ENCODE measurements at places on chromosomes 16 and 17.
A peak's percentile ranks its signal among the peaks of the same experiment; 100 is the strongest.

DNA sequence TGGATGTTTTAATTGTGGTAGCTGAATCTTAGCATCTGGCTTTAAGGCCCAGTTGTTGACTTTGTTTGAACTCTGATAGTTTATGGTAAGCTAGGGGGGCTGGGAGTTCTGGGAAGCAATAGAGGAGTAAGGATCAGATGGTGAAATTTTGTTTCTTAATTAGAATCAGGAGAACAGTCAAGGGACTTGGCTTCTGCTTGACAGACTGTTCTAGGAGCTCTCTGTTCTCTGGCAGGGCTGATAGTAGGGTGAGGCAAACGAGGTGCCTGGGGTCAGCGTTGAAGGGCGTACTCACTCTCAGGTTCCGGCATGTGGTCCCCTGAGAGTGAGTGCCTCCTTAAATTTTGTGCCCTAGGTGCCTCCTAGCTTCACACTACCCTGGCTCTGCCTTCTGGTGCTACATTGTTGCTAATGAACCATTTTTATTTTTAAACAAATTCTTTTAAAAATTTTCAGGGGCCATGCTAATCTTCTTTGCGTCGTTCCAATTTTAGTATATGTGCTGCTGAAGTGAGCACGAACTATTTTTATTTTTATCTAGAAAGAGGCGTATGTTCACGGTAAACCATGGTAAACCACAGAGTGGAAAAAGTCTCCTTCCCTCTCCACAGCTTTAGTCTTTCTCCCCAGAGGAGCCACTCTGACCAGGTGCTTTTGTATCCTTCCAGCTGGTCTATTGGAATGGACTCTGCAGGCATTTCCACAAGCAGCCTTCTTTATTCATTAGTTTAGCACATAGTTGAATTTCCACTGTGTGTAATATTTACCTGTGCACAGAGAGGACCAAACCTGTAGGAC, 19.7 kb downstream of the SLC7A6 start:
- no peak for DNase-seq

DNA sequence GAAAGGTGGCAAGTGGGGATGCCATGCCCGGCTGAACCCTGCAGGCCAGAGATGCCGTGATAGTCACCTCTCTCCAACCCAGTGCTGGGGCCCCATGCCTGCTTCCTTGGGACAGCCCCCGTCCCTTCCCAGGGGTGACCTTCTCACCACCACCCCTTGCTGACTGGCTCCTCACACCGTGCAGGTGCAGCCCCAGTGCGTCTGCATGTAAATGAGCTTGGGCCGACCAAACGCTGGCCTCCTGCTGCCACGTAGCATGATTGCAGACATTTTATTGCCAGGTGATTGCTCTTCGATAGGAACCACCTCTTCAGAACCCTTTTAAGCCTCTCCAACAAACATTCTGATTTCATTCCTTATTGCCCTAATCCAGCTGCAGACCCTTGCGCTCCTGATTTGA, 32.5 kb downstream of the ASIC2 start:
- no peak for DNase-seq

GRCh38 chr16:57341441-57342303, 16.9 kb upstream of the CCL22 start:
- peak; percentile 85 for DNase-seq

GRCh38 chr17:45171338-45172231, 9.9 kb downstream of the HEXIM2 start:
- DNase-seq, result peak; percentile 37

GRCh38 chr17:37391146-37391545, 15.4 kb downstream of the C17orf78 start:
- DNase-seq, result peak; percentile 35

- DNase-seq, result no peak
Measured at GRCh38 chr17:7816926-7817642, 16.9 kb upstream of the KDM6B start.

DNA sequence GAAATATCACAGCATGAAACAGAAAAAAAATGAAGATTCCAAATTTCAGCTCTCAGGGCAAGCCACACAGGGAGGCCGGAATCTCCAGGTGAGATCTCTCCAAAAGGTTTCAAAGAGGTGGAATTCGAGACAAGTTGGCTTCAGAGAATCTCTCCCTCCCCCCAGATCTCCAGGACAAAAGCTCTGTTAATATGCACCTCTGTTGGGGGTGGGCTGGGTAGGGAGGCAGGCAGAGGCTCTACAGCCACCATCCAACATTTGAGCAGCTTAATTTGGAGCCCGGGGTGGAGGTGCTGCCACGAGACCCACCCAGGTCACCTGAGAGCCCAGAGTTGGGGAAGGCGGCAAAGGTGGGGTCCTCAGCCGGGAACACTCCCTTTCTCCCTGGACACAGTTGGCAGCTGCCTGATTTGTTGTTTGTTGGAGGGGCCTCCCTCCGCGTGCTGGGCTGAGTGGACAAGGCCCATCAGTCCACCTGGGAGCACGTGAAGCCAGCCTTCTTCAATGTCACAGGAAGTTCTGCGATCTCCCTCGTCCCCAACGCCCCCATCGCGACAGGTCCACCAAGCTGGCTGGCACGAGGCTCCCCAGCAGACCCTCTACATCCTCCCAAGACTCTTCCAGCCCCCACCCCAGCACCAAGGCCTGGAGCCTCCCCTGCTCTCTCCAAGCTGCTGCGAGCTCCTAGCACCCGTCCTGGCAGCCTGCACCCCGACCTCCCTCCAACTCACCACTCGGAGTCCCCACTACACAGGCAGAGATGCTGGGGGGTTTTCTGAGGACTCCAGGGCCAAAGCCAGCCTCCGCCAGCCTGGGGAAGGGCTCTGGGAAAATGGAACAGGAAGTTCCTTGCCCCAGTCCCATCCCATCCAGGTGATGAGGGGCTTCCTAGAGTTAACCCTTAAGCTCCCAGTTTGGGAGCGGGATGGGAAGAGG, at the start of gene ZSCAN10:
TSS of gene ZSCAN10 (minus strand) at position 836 of the 936 bp plus-strand sequence. CDS start 6,357 bp downstream, outside the sequence.
- no peak for DNase-seq

- no peak for DNase-seq
Measured at GRCh38 chr16:67238278-67238575, 9.1 kb downstream of the FHOD1 start.

DNA sequence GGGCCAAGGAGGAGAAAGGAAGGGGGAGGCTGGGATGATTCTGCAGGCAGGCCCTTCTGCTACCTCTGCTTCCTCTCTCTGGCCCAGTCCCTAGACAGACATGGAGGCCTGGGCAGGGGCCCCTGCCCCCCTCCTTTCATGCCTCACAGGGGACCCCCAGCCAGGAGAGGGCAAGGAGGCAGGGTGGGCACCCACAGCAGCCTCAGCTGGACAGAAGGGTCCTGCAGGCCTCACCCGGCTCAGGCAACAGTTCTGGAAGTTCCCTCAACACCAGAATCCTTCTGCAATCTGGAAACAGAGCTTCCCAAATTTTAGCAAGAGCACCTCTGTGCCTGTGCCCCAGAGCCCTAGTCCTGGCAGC, 8.7 kb downstream of the ARHGAP27 start:
- no peak for DNase-seq

- peak; percentile 14 for DNase-seq
Measured at GRCh38 chr17:75504347-75505151, 10.8 kb downstream of the CASKIN2 start.

GRCh38 chr17:35799942-35800341, 4.5 kb upstream of the MMP28 start:
- DNase-seq, result no peak

GRCh38 chr17:33112763-33113162, 121.1 kb downstream of the SPACA3 start:
- no peak for DNase-seq

- DNase-seq, result no peak
Measured at GRCh38 chr17:44241106-44241624, 21.7 kb upstream of the UBTF start.

GRCh38 chr17:18937981-18938691, 13.8 kb upstream of the SLC5A10 start:
- no peak for DNase-seq

DNA sequence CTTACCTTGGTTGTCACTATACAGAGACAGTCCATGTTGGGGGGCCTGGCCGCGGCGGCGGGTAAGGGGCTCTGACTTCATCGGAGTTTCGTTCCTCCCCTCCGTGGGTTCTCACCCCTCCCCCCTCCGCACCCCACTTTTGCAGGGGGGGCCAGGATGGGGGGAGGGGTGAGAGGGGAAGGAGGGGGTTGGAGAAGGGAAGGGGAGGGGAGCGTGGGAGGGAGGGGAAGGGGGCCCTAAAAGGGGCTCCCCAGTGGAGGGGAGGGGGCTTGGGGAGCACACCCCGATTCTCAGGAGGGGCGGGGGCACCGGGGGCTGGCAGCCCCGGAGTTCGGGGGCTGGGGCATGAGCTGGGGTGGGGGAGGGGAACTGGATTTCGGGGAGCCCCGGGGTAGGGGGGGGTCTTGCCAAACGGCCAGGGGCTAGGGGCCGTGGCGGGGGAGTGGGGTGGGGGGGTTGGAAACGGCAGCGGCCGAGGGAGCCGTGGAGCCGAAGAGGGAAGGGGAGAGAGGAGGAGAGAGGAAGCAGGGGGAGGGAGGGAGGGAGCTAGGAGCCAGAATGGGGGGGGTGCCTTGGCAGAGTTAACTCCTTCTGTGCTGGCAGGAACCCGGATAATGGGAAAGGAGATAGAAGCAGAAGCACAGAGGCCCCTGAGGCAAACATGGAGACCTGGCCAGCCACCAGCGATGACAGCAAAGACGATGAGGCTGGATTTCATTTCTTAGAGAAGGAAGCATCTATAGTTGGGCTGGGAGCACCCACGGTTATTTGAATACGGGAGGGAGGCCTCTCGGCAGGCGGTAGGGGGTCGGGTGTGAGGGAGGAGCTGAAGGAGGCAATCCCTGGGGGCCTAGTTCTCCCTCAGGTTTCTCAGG, 2.3 kb downstream of the DLG4 start:
- DNase-seq, result peak; percentile 37

DNA sequence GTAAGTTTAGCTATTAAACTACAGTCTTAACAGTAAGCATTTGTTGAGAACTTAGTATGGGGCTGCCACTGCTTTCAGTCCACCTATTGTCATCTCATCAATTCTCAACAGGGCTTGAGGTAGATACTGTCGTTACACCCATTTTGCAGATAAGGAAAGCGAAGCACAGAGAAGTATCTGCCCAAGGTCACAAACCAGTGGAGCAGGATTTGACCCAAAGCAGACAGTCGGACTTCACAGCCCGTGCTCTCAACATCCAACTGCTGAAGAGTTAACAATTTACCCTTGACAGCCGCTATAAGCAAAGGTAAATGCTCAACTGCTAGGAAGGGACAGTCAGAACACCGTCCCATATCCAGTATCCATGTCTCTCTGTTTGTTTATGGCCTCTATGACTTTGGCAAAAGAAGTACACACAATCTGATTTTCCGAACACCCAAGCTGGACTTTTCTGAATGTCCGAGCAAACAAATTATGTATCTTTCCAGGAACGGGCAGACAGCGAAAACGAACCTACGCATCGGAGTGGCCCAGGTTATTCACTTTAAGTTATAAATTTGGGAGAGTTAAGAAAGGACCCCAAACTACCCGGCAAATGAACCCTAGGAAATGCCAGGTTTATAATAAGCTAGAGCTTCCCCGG, 1.2 kb downstream of the SIAH1 start:
- peak; percentile 21 for DNase-seq

DNA sequence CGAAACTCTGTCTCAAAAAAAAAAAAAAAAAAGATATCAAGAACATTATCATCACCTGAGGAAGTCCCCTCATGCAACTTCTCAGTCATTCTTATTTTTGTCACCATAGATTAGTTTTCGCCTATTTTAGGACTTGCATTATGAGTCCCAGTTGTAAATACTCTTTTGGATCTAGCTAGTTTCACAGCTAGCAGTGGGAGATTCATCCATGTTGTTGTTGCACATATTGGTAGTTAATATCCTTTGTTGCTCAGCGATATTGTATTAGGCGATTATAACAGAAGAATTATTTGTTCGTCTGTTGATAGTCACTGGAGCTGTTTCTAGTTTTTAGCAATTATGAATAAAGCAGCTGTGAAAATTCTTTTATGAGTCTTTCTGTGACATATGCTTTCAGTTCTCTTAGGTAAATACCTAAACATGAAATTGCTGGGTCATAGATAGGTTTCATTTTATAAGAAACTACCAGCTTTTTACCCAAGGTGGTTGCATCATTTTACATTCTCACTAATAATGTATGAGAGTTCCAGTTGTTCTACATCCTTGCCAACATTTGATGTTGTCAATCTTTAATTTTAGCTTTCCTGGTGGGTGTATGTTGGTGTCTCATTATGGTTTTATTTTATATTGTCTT, 40.7 kb upstream of the MAP3K14 start:
- DNase-seq, result no peak

DNA sequence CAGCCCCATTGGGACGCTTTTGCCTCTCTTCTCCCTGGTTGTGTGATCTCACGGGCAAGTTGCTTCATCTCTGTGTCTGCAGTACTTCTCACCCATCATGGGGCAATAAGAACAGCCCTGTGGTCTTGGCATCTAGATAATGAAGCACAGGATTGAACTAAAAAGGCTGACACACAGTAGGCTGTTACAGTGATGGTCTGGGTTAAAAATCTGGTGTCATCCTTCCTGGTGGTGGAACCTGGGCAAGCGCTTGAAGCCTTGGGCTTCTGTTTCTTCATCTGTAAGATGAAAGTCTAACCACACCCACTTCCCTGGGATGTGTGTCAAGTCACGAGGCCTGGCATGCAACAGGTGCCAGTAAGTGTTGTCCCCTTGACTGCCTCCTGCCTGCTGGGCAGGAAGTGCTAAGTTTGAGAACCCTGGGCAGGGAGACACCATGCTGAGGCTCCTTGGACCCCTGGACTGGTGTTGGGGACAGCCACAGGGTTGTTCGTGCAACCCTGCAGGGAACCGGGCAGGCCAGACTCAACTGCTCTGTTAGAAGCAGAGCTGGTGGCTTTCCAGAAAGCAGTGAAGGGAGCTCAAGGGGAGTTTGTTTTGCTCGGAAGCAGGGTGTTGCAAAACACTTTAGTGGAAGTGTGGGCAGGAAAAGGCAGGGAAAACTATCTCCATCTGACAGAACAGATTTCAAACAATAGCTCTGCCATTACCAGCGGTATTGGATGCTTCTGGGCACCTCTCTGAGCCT, 5.9 kb upstream of the MAP2K3 start:
- no peak for DNase-seq
